ENCODE measurements at places on chromosomes 7 and 10.
A peak's percentile ranks its signal among the peaks of the same experiment; 100 is the strongest.

GRCh38 chr7:2932402-2933251, 88.5 kb upstream of the GNA12 start:
- DNase-seq, result no peak

DNA sequence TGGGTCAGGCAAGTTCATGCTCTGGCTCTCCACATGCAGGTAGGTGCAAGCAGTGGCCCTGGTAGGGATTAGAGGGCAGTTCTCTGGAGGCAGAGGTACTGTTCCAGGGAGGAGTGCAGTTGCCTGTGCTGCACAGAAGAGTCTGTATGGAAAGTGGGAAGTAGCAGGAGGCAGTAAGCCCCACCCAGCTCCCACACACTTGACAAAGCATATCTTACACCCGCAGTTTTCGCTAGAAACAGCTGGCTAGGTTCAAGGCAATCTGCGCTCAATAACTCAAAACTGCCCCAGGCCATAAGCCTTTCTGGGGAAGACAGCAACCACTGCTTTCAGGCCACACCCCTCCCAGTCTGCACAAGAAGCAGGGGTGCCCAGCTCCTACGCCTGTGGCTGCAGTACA, 33.1 kb upstream of the ARMC3 start:
- peak; percentile 8 for DNase-seq

GRCh38 chr10:19629567-19629966, 186.7 kb upstream of the PLXDC2 start:
- DNase-seq, result peak; percentile 86

DNA sequence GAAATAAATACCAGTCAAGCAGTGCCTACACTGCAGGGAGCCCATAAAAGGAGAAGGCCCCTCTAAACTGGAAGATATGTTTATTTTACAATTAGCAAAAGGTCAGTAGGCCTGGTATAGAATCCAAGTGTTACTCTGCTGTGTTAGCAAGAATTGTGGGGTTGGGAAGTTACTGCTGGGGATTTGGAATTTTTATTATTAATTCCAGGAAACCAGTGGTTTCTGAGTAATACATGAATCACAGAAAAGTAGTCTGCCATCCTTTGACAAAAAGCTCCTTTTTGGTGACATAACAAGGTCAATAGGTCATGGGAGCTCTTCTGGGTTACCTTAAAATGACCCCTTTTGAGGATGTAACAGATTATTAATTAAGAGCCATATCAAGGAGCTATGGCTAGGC, 67.4 kb downstream of the ZNF92 start:
- DNase-seq, result no peak

DNA sequence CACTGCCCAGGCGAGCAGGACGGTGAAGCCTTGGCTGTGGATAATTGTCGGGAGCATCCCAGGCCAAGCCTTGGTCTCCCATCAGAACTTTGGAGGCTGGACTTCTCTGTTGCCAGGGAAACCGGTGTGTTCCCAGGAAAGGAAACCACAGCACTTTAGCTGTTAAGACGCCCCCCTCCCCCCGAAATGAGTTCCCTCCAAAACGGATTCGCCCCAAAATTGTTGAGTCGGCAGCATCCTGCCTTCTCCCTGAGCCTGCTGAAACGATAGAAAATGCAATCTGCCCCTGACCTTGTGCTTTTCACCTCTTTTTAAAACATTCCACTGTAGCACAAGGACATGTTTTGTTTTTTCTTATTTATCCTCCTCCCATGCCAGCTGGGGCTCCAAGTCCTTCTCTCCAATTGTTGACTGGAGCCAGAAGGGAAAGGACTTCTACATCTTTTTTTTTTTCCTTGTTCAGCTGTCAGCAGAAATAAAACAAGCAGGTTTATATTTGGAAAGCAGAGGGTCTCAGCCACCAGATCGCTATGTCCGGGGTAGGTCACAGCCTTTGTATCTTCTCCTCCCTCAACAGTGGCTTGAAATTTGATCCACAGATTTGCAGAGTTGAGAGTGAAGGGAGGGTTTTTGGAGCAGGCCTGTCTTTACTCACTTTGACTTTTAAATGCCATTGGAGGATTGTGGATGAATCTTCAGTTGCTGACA, 116.5 kb downstream of the ZMIZ1 start:
- DNase-seq, result peak; percentile 42

- DNase-seq, result peak; percentile 40
These were observed 25.5 kb downstream of the NYAP1 start for GRCh38 chr7:100509231-100509630.

DNA sequence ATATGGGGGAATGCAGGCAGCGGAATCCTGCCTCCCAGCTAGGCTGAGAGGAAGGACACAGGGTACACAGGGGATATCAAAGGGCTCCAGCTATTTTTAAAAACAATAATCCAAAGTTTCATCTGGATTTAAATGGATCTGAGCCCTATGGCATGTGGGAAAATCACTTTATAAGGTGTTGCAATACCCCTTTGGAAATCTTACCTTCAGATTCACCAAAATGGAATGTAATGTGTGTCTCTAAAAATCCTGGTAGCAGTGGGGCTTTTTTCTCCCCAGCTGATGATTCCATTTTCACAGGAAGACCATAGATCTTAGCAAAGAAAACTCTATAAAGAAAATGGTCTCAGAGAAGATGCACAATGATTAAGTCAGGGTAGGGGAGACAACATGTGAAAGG, 722.2 kb downstream of the PARD3 start:
- no peak for DNase-seq

GRCh38 chr7:131219312-131220041, 108.2 kb upstream of the MKLN1 start:
- peak; percentile 91 for DNase-seq

GRCh38 chr7:24572016-24572392, 1.2 kb upstream of the PALS2 start:
- no peak for DNase-seq

- DNase-seq, result no peak
These were observed 17.3 kb downstream of the CAMK2B start for GRCh38 chr7:44307905-44308595.
